ENCODE measurements at places on chromosomes 11 and 22.

DNA sequence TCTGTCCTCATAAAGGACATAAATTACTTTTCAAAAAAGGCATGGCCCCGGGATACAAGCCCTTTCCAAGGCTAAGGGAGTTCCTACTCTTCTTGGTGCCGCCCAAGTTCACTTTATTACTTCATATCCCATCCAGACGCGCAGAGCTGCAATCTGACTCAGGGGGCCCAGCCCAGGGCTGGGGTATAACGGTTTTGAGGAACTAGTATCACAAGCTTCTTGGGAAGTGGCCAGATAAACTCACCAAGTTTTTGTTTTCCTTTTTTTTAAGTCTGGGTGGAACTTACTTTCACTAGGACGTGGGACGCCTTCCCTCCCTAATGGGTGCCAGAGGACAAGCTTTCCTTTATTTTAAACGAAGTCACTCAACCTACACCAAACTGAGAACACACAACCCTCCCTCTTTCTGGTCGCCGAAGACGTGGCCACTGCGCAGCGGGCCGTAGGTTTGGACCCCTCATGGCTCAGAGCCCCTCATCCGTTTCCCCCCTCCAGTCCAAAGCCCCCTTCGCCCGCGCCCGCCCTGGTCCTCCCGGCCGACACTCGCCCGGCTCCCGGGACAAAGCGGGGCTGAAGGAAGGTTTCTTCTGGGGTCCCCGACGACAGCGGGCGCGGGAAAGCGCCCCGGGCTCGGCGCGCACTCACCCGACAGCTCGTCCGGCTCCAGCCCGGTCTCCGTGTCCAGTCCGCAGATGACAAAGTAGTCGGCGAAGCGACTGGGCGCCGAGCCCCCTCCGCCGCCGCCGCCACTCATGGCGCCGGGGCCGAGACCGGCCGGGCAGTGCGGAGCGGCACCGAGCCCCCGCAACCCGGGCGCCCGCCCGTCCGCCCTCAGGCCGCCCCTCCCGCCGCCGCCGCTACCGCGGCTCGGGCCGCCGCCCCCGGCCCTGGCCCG is 587 bp downstream of the DENND5A start:
- DNase-seq, result no peak

DNA sequence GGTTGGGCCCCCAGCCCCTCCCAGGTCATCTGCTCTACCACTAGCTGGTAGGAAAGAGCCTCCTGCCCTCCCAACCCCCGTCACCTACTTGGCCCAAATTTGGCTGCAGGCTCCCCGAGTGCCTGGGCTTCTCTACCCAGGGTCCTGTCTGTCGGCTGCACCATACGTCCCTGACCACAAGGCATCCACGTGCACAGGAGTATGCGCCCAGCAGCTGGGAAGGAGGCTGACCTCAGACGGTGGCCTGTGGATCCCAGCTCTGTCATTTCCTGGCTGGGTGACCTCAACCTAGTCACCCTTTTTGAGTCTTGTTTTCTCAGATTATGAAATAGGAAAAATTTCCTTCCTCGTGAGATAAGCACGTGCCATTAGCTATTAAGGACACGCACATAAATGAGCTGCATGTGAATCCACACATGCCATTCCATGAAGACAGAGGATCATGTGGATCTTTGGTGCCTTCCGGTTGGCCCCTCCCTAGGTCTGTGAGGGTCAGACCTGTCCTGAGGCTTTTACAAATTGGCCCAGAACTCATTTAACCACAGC is 13.7 kb downstream of the CYB561A3 start:
- no peak for DNase-seq

GRCh38 chr11:126522152-126522551 is 166.7 kb downstream of the ST3GAL4 start:
- no peak for DNase-seq

GRCh38 chr11:95419915-95420314 is 188.9 kb upstream of the SESN3 start:
- no peak for DNase-seq

DNA sequence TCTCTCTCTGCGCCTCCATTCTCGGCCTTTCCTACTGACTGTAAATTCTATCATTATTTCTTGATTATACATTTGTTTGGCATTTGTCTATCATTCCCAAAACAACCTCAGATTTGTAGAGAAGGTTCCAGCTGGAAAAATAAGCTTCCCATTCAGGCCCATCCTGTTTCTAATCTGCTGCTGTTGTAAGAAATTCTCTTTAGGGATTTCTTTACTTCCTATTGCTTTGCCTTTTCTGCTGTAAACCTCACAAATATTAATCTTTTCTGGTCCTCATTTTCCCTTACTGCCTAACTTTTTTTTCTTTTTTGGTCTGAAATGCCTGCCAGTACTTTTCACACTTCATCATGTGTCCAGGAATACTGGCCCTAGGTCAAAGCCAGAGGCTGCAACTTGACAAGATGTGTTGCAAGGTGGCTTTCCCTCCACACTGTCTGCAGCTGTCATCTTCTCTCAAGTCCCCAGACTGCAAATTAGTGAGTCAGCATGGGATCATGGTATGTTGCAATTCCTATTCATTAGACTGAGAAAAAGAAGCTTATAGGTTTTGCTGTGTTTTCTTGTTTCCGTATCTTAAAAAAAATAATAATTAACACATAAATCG is 858.7 kb upstream of the CHORDC1 start:
- DNase-seq, result no peak

GRCh38 chr22:48393041-48393370 is 1434.7 kb downstream of the BRD1 start:
- DNase-seq, result no peak

DNA sequence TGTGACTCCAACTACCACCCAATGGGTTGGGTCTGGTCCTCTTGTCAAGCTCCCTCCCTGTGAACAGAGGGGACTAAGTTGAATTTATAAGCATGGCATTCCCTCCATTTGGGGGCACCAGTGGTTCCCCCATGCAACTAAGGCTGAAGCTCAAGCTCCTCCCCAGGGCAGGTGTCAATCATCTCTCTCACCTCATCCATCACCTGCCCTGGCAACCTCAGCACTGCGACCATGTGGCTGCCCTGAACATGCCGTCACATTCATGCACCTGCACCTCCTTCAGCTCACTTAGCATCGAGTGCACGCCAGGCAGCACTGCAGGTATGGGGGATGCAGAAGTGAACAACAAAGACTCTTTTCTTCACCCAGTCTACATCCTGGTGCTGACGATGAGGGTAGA is 799.3 kb downstream of the TBC1D22A start:
- DNase-seq, result no peak

DNA sequence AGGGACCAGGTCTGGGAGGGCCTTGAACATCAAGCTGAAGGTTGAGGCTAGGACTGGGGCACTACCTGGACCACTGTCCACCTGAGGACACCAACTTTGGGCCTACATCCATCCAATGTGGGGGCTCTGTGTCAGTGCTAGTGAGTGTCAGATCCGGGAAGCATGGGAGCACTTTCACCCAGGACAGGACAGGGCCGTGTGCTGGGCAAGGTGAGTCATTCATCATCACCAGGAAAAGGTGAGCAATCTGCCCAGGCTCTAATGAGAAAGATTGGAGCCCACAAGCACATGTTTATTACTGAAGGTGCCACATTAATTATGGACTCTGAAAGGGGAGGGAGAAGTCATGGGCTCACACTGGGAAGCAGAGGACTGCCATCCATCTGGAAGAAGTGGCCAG is 39.7 kb upstream of the DRD2 start:
- no peak for DNase-seq

- DNase-seq, result peak; percentile 34
Measured at GRCh38 chr11:45804761-45805304, at the start of gene SLC35C1. SLC35C1 (plus strand) TSS chr11:45805149; CDS start chr11:45805802, 653 bp downstream.

GRCh38 chr22:42243802-42244060 is 26.7 kb downstream of the TCF20 start:
- no peak for DNase-seq

DNA sequence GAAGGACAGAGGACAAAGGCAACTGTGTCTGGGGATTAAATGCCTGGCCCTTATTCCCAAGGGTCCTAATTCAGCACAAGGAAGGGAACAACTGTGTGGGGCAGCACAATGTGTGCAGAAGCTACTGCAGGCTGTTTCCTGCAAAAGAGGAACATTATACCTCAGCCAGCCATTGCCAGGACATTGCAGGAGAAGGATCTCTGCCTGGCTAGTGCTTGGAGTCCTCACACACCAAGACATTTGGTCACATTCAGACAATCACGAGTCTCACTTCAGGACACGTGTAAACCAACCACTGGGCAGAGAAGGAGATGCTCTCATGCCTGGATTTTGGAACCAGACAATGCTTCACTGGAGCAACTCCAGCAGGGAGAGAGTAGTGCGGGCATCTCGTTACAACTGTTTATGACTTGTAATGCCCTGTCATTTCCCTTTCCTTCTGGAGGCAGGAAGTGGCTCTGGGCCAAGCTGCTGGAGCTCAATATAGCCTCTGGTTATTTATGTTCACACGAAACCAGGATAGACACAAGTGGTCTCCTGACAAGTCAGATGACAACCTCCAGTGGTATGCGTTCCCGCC is 23.9 kb upstream of the ZC3H12C start:
- no peak for DNase-seq

DNA sequence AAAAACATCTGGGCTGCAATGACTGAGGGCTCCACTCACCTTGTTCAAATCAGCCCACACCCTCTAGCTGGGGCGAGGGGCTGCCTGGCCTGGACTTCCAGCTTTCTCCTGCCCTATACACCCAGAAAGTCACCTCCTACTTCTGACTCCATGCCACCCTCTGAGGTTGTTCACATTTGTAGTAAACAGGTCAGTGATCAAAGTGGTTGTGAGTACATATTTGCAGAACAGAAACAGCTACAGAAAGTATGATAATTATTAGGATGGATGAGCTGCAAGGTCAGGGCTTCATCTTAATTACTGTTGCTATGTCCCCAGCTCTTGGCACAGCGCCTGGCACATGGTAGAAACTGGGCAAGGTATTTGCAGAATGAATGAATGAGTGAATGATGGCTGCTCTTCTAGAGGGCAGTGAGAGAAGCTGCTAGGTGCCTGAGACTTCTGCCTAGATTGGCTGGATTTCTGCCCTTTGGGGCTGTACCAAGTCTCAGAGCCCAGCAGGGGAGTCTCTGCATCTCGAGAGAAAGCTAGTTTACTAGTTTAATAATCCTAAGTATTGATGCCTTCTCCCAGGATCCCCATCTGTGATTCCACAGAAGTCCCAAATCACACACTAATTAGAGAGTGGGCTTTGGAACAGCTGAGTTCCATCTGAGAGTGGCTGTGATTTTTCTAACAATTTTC is 36.0 kb downstream of the SYT13 start:
- no peak for DNase-seq

DNA sequence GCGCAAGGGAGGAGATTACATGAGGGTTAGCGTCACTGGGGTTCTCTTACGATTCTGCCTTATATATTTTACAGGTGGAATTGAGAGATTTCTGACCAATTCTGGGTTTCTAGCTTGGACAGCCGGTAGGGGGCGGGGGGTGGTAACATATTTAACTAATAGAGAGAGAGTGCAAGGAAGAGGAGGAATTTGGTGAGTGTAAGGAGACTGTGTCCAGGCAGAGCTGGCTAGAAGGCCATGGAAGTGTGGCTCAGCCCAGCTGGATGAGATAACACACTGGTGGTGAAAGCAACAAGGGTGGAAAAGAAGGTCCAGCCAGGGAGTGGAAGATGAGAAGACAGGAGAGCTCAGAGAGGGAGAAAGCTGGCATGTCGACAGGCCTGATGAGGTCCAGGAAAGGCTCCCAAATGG is 56.5 kb downstream of the ST3GAL4 start:
- no peak for DNase-seq

GRCh38 chr11:3605771-3606203 is 36.0 kb downstream of the ART5 start:
- no peak for DNase-seq

- no peak for DNase-seq
Measured at GRCh38 chr11:16226245-16226644, 130.1 kb downstream of the SOX6 start.

- DNase-seq, result no peak
Measured at GRCh38 chr11:122038543-122038942, 77.5 kb downstream of the BLID start.

GRCh38 chr22:17091851-17092250 is 7.1 kb downstream of the IL17RA start:
- no peak for DNase-seq

- no peak for DNase-seq
Measured at GRCh38 chr22:42780070-42780540, 59.4 kb upstream of the A4GALT start.

DNA sequence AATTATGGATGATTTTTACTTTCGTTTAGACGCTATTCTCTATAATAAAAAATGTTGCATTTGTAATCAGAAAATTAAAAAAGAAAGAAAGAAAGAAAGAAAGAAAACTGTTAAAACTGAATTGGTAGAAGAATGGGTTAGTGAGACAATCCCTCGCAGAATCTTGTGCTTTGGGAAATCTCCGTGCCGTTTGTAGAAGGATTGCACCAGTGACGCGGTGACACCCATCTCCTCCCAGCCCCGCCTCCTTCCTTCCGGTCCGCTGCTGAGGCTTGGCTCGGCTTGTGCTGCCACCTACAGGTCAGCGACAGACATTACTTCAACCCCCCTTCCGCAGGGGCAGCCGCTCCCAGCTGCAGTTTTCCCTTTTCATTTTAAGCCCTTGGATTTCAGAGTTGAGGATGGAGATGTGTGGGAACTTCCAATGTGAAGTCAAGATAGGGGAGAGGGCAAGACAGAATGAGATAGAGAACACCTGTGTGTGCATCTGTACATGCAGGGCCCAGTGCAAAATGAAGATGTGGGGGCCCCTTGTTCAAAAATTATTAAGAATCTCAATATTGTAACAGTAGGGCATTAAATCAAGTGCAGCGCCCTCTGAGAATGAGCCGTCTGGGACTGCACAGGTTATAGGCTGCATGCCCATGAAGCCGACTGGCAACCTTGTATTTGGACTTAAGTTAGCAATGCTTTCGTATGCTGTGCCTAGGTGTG is 41.1 kb downstream of the TST start:
- DNase-seq, result no peak

DNA sequence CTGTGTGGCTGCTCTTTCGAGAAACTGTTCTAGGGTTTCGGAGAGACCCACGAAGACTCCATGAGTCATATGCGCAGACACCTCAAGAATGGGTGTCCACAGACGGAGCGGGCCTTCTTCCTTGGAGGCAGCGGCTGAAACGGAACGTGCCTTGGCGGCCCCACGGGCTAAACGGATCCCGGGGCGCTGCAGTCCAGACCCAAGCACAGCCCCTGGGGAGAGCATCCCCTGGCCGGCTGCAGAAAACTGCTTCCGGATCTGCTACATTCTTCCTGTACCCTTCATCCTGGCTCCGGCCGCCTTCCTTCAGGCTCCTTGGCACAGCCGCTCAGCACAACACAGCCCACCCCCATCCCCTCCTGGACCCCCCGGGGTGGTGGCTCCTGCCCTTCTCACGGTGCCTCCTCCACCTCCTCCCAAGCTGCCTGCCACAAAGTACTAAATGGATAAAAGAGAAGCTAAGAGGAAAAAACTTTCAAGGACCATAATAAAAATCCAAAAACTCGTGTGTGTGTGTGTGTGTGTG is 25.4 kb downstream of the CPT1A start:
- no peak for DNase-seq

GRCh38 chr11:61731952-61732675 is 20.3 kb upstream of the MYRF start:
- no peak for DNase-seq

- no peak for DNase-seq
Measured at GRCh38 chr11:116109228-116109627, 605.0 kb upstream of the CADM1 start.

Measured in cortex of kidney (tissue), 1 donor.